ENCODE measurements at places on chromosomes 1 and 21.

DNA sequence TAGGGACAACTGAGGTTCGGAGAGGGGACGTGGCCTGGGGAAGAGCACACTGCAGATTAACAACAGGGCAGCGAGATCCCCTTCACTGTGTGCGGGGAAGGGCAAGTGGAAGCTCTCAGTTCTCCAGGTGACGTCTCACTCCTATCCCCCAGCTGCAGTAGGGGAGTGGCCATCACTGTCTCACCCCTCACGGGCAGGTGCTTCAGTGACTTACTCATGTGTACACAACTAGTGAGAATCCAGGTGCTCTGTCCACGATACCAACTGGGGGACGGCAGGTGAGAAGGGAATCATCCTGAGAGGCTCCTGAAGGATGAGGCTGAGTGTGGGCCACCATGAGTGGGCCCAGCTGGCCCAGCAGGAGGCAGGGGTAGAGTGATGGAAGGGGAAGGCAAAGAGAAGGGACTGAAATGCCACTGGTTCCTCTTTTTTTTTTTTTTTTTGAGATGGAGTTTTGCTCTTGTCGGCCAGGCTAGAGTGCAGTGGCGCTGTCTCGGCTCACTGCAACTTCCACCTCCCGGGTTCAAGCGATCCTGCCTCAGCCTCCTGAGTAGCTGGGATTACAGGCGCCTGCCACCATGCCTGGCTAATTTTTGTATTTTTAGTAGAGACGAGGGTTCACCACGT lies 25.9 kb downstream of the RHBG start:
- DNase-seq: no peak

- peak; percentile 60 for DNase-seq
Observed at GRCh38 chr1:233240829-233241682, 54.5 kb downstream of the PCNX2 start.

DNA sequence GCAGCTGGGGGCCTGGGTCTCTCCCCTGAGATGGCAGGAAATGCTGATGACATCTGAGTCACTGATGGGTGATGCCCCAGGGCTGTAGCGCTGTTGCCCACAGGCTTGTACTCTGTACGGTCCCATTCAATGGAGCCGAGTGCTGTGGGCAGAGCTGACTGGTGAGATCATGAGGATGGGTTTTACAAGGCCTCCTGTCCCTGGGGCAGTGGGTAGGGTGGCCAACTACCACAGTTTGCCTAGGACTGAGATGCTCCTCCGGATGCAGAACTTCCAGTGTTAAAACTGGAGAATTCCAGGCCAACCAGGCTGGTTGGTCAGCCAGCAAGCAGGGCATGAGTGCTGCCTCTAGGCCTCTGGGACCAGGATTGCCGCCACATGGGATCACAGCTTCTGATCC lies 9.2 kb downstream of the PHLDA3 start:
- DNase-seq: no peak

DNA sequence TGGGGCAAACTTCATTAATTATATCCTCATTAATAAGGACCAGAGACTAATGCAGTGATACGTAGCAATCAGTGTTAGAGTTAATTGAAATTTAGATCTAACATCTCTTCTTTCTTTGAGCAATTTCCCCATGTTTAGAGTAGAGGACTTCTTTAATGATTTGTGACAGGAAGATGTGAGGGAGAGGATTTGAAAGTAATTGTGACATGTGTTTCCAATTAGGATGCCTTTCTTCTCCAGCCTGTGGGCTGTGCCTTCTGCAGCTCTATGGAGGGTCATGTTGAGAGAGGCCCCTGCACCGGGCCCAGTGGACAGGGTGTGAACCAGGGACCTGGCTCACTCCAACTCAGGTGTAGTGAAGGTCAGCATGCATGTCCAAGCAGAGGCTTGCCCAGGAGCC lies 103.0 kb downstream of the GREM2 start:
- no peak for DNase-seq

GRCh38 chr1:95041491-95042165 lies 31.1 kb downstream of the ALG14 start:
- DNase-seq: peak; percentile 53

DNA sequence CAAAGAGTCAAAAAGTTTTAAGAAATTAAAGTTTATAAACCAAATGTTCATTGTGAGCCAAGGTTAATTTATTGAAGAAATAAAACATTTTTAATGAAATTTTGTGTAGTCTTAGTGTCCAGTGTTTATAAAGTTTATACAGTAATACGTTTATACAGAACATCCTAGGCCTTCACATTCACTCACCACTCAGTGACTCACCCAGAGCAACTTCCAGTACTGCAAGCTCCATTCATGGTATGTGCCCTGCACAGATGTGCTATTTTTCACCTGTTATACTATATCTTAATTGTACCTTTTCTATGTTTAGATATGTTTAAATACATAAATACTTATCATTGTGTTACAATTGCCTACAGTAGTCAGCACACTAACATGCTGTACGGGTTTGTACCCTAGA lies 33.6 kb downstream of the TYW3 start:
- DNase-seq: no peak

DNA sequence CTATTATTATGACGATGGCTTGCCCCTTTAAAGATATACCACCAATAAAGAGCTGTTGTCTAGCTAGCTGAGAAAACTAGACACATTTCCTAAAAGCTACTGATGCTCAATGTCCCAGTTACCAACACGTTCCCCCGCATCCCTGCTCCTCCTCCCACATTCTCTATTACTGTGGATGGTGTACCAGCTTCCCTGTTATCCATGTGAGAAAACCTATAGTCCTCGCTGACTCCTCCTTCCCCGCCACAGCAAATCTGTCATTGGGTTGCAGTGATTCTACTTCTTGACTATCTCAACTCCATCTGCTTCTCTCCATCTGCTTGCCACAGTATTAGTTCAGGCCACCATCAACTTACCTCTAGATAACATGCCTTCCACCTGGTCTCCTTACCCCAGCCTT lies 337.5 kb downstream of the KCNH1 start:
- DNase-seq: no peak

DNA sequence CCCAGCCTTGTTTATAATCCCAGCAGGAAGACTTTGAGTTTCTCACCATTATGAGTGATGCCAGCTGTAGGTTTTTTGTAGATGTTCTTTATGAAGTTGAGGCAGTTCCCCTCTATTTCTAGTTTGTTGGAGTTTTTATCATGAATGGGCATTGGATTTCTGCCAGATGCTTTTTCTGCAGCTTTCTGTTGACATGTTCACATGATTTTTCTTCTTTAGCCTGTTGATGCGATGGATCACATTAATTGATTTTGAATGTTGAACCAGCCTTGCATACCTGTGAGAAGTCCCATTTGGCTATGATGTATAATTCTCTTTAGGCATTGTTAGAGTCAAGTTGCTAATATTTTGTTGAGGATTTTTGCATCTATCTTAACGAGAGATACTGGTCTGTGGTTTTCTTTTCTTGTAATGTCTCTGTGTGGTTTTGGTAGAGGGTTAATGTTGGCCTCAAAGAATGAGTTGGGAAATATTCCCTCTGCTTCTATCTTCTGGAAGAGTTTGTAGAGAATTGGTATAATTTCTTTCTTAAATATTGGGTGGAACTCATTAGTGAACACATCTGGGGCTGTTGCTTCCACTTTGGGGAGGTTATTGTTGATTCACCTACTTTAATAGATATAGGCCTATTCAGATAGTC lies 33.2 kb downstream of the ZBTB40 start:
- DNase-seq: no peak

GRCh38 chr1:157580179-157580827 lies 17.6 kb downstream of the FCRL4 start:
- no peak for DNase-seq

DNA sequence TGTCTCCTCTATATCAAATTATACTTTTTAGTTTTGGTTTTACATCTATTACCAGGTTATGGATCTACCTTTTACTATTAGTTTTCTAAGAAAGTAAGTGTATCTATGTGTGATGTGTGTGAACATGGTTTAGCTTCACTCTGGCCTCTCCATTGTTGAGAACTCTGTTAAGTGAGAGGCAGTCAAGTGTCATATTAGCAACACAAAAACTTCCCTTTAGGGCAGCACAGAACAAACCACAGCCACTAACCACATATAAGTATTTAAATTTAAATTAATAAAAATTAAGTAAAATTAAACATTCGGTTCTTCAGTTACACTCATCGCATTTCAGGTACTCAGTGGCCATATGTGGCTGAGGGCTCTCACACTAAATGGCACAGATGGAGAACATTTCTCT lies 96.6 kb downstream of the DPYD start:
- DNase-seq: no peak

DNA sequence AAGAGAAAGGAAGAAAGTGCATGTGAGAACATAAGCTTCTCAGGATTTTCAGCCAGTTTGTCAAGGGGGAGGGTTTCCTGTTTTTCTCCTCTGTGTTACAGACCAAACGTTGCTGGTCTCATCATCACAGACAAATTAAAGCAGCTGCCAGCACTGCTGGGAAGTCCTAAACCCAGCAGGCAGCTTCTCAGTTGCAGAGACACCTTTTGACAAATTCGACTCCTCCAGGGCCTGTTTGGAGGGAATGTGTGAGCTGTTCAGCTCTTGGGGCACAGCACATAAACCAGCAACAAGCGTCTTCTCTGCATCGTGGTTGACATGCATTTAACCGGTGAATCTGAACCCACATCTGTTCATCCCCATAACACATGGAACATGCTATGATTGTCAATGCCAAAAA lies 454.6 kb upstream of the RUNX1 start:
- DNase-seq: no peak

DNA sequence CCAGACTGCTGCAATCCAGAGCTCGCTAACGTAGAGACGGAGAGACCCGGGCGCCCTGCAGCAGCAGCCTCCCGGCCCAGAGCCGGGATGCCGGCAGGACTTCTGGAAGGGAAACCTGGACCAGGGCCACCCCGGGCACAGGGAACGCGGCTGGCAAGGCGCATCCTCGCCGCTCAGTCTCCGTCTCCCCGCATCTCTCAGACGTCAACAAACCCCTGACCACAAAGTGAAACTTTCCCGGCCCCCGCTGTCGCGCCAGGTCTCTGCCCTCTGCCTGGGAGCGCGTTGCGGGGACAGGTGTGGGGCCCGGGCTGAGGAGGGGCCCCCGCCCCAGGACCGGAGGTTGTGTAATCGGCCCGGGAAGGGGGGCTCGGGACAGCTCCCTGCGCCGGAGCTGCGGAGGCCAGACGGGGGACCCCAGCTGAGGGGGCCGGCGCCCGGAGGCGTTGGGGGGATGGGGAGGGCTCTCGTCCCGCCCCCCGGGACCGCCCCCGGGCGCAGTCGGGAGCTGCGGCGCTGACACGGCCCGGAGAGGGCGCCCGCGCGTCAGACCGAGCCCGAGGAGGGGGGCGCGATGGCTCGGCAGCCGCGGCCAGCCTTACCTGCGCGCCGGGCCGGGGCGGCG lies 116.6 kb upstream of the HIVEP3 start:
- peak; percentile 65 for DNase-seq

- no peak for DNase-seq
Observed at GRCh38 chr21:28725396-28725795, 267.3 kb downstream of the LTN1 start.

DNA sequence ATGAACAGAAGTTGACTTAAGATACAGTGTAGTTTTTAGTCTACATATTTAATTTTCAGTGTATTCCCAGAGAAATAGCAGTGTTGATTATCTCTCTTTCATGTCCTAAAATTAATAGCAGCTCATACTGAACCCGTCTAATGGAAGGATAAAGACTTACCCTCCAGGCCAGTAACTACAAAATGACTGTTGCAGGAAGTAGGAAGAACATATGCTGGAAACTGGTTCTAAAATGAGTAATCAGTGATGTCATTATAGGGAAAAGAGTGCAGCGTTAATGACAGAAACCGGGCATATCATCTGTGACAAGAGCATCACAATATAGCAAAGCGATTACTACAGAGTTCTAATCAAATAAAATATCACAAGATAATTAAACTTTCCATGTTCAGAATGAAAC lies 385.5 kb downstream of the SMYD3 start:
- DNase-seq: no peak

GRCh38 chr1:204398197-204399125 lies 13.2 kb downstream of the PPP1R15B start:
- DNase-seq: peak; percentile 44

DNA sequence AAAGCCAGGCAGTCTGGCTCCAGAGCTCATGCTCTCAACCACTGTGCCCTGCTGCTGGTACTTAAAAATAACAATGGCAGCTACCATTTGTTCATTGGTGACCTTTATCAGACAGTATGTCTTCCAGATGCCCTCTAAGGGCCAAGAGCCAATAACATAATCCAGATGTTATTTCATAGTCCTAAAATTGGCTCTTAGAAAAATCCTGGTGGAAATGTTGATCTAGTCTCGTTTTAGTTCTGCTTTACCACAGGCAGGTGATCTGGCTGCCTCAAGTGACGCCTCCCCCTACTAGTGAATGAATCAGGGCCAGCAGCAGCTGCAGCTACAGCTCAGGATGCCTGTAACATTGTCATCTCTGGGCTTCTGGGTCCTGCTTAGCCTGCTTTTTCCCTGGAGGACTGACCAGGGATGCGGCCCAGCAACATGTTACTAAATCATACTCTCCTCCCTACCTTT lies 12.6 kb upstream of the HMGN2 start:
- DNase-seq: no peak

GRCh38 chr1:15260418-15261154 lies 13.6 kb downstream of the FHAD1 start:
- no peak for DNase-seq

GRCh38 chr21:39004634-39005501 lies 178.4 kb downstream of the PSMG1 start:
- peak; percentile 74 for DNase-seq

- DNase-seq: no peak
Observed at GRCh38 chr1:35691571-35692220, 27.0 kb downstream of the C1orf216 start.

GRCh38 chr1:4825800-4826450 lies 171.5 kb downstream of the AJAP1 start:
- DNase-seq: no peak

DNA sequence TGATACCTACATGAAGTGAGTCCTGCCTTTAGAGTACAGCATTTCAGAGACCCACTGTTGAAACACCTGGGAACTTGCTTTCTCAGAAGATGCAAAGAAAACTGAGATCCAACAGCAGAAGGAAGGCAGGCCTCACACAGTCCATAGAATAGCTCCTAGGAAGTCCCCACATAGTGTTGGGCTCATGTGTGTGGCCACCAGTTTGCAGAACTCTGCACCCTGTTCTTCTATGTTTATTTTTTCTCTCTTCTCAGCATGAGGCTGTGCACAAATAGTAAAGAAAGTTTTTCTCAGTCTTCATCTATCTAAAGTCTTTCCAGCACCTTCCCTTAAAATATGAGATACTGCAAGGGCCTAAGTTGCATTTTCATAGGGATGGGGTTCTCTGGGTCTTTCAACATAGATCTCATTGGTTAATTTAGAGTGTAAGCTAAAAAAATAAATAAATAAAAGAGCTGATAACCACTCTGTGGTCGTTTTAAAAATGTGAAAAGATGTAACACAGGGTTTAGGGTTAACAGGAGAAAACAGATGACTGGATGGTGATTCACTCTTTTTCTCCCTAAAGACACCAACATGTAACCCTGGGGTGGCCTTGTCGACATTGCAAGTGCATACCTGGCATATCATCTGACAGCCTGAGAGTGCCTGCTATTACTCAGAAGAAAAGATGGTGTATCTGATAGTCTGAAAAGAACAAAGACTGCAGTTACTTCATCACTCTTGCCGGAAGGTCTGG lies 94.6 kb downstream of the ZC3H11B start:
- DNase-seq: no peak

All from left cardiac atrium (tissue), 4 donors.